ENCODE measurements at places on chromosomes 6 and 20.

DNA sequence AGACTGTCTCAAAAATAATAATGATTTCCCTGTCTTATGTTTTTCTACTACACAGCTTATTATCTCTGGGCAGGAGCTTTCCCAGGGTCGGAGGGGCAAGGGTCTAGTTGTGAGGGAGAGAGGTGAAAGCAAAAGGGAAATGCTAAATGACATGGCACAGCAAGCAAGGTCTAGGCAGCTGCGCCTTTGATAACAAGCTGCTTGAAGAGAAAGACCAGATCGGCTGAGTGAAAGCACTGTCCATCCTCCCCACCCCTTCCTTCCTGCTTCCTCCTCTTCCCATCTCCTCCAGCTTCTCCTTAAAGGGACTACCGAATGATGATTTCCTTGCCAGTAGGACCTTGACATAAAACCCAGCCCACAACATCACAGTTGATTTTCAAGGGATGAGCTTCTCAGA is 158.1 kb upstream of the AKAP12 start:
- DNase-seq, result no peak

- DNase-seq, result no peak
Measured at GRCh38 chr6:51855310-51856082, 231.9 kb downstream of the PKHD1 start.

GRCh38 chr6:150361876-150362275 is 6.9 kb upstream of the IYD start:
- DNase-seq, result no peak

- DNase-seq, result no peak
Measured at GRCh38 chr20:57586370-57586793, 25.5 kb downstream of the PCK1 start.

- no peak for DNase-seq
Measured at GRCh38 chr6:57283106-57283505, 34.3 kb upstream of the PRIM2 start.

DNA sequence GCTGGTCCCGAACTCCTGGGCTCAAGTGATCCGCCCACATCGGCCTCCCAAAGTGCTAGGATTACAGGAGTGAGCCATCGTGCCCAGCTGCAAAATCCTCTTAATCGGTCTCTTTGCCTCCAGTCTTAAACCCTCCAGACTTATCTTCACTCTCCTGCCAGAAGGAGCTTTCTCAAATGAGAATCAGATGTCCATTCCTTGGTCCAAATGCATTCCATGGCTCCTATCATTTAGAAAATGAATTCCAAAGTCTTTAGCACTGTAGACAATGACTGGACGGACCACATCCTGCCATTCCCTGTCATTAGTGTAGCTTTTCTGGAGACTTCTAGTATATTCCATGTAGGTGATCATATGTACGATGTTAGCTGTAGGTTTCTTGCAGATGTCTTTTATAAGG is 141.9 kb downstream of the ID4 start:
- DNase-seq, result no peak

DNA sequence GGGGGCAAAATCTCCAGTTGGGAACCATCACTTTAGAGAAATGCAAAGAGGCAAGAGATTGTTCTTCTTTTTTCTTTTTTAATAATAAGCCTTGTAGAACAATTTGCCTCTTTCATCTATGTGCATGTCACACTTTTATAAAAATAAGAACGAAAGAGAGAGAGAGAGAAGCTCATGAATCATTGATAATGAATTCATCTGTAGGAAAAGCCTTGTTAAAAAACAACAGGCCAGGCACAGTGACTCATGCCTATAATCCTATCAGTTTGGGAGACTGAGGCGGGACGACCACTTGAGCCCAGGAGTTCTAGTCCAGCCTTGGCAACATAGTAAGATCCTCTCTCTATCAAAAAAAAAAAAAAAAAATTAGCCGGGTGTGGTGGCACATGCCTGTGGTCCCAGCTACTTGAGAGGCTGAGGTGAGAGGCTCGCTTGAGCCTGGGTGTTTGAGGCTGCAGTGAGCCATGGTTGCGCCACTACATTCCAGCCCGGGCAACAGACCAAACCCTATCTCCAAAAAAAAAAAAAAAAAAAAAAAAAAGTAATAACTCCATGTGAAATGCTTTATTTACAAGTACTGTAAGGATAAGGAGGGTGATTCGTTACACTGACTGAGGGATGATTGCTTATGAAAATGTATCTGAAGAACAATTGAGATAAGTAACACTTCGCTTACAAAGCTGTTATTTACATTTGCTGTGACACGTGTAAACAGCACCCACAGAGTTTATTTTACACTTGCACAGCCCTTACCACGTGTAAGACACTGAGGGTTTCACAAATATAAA is 6.0 kb downstream of the CCN5 start:
- no peak for DNase-seq

GRCh38 chr20:41072915-41073314 is 44.3 kb downstream of the TOP1 start:
- DNase-seq, result no peak

DNA sequence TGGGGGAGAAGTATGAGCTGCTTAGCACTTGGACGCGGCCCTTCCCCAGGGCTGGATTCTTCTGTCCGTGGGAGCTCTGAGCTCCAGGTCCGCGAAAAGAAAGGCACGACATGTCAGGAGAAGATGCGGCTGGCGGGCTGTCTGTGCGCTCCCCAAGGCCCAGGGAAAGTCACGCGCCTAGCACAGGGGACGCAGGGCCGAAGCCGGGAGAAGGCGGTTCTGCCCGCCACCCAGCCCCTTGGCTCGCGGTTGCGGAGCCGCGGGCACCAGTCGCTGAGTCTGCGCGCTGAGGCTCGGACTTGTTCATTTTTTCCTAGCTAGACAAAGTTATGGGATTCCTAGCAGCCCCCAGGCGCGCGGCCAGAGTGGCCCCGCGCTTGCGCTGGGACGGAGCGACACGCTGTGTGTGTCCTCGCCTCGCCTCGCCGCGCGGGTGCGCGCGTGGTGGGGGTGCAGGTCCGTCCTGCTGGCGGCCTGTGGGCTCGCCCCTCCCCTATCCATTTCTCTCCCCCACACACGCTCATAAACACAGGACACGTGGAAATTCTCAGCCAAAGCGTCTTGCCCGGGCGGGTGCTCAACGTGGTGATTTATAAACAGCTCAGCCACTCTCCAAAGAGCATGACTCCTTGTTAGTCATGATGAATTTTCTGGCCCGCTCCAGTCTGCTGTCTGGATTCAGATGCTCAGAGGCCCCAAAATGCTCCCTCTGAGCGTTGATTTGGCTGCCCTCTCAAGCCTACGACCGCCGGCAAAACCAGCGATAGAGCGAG is 1.9 kb upstream of the POU3F2 start:
- DNase-seq, result no peak

GRCh38 chr6:169887529-169888140 is 136.2 kb downstream of the ERMARD start:
- DNase-seq, result no peak

- no peak for DNase-seq
Measured at GRCh38 chr20:44635877-44636276, 15.6 kb downstream of the ADA start.

DNA sequence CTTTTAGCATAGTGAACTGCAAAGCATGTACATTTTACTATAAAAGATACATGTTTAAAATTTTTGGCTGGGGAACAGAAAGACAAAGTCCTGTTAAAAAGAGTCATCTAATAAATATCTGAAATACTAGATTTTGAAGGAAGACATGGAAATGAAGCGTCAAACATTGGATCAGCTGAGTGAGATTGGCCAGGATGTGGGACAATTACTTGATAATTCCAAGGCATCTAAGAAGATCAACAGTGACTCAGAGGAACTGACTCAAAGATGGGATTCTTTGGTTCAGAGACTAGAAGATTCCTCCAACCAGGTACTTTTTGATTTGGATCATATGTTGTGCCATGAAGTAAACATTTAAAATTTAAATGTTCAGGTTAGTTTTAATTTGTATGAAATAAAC is 162.3 kb downstream of the UTRN start:
- DNase-seq, result no peak
